Astrocyte of the spinal cord (primary cell): ENCODE measurements at places on chromosomes 5 and 9.

GRCh38 chr5:10946050-10946449 is 185.0 kb upstream of the DAP start:
- no peak for DNase-seq

GRCh38 chr5:58918021-58918729 is 335.3 kb downstream of the RAB3C start:
- DNase-seq: no peak

DNA sequence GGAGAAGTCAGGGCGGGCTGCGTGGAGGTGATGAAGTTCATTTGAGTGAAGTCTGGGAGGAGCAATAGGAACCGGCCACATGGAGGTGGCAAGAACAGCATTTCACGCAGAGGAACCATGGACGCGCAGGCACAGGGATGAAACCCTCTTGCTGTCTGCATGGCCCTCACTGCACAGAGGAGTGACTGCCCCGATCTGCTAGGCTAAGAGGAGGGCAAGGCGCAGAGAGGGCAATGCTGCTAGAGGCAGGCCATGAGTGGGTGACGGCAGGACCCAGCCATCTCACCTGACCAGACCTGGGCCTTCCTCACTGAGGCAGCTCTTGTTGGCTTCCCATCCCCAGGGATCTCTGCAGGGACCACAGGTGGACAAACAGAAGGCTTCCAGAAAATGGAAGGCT is 90.3 kb downstream of the BARX1 start:
- DNase-seq: no peak

DNA sequence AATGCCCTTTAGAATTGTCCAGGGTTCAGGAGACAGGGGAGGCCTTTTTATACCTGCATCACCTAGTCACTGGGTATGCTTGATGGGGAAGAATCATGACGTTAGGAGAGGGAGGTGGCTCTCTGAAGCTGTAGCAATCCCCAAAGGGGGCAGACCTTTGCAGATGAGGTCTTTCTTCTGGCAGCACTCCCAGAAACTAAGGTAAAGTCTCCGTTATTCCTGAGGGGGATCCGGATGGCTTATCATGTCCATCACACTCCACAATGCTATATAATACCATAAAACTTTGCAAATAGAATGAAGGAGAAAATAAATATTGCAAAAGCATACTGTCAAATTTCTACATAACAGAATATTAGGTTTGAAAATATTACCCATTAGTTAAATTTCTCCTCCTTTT is 21.5 kb upstream of the CAST start:
- DNase-seq: no peak

- DNase-seq: peak; percentile 51
Observed at GRCh38 chr9:19137282-19137681, 10.0 kb upstream of the PLIN2 start.

- DNase-seq: peak; percentile 85
Observed at GRCh38 chr5:141476132-141476911, 556 bp downstream of the PCDHGC3 start.

DNA sequence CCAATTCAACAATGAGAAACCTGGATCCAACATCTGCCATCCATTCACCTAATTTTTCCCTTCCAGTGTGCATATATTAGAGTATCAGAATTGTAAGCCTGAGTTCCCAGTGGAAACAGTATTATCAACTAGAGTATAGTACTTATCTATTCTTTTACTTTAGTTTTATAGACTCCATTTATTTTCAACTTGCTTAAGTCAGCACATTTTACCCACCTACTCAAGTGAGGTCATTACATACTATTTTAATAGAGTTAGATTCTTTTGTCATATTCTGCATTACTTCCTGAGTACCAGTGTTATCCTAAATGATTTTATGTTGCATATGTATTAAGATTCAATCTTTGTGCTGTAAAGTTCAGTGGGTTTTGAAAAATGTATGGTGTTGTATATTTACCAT is 1393.3 kb downstream of the MAT2B start:
- no peak for DNase-seq

- DNase-seq: no peak
Observed at GRCh38 chr9:134886413-134886913, 5.9 kb downstream of the FCN2 start.
